Muscle of leg (tissue), 16 donors: ENCODE measurements at places on chromosomes 7 and 10.
A peak's percentile ranks its signal among the peaks of the same experiment; 100 is the strongest.

GRCh38 chr10:103466734-103467133, 8.0 kb upstream of the CALHM1 start:
- peaks cover 2% of the 10 kb centered on the region for H3K27me3 ChIP-seq
- H3K27ac ChIP-seq: no peak overlapping the region
- peaks cover 7% of the 10 kb centered on the region for H3K4me1 ChIP-seq
- H3K36me3 ChIP-seq: no peaks in the 10 kb centered on the region
- H3K4me3 ChIP-seq: no peak overlapping the region
- DNase-seq: no peak

DNA sequence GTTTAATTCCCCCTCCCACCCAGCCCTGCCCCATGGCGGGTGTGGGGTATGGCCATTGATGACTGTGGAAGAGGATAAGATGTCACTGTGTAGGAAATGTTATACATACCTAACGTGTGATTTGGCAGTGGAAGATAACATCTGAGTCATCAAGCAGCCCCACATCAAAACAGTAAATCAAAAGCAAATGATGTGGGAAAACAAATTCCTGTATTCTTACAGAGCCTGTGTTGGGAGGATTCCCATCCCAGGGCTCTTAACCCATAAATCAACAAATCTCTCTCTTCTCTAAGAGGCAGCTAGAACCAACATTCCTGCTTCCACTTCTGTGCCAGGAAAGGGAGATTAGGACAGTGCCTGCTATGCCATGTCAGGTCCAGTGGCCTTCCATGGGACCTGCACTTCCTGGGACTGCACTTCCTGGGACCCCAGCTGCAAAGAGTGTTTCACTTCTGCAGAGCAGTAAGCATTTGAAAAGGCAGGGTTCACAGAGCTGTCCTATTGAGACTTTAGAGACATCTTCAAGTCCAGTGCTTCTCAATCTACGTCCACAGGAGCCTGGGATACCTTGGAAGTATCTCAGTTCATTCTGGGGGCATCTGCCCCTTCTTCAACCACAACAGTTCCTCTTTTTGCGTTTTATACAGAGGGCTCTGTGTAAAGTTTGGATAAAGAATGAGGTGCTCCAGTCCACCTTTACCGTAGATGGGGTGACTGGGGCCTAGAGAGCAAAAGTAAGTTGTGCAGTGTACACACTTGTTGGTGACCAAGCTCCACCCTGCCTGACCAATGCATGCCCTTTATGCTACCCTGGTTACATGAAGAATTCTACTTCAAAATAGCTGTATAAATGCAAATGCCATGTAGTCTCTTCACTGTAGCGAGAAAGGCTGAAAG, 45.7 kb downstream of the ATXN7L1 start:
- H3K27ac ChIP-seq: no peak overlapping the region
- H3K27me3 ChIP-seq: no peaks in the 10 kb centered on the region
- H3K36me3 ChIP-seq: no peaks in the 10 kb centered on the region
- DNase-seq: peak; percentile 28
- H3K4me1 ChIP-seq: peaks cover 14% of the 10 kb centered on the region

GRCh38 chr10:121085367-121085766, 234.2 kb downstream of the WDR11 start:
- H3K27me3 ChIP-seq: peaks cover 30% of the 10 kb centered on the region
- no peak overlapping the region for H3K4me3 ChIP-seq
- no peaks in the 10 kb centered on the region for H3K36me3 ChIP-seq

GRCh38 chr10:77507291-77507880, 130.2 kb downstream of the KCNMA1 start:
- DNase-seq: peak; percentile 92
- no peaks in the 10 kb centered on the region for H3K36me3 ChIP-seq
- peaks cover 18% of the 10 kb centered on the region for H3K4me1 ChIP-seq

DNA sequence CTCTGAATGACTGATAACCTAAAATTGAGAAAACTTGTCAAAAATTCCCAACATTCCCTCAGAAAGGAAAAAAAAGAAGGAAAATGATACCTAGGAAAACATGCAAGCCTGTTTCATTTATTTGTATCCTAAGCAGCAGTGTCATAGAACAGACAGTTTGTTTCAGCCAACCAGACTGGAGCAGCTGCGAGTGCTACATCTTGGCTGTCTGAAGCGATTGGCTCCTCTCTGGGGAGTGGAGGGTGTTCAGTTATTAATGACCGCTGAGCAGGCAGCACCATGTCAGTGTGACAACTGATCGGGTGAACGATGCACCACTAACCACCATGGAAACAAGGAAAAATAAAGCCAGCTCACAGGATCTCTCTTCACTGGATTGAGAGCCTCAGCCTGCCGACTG, at the start of gene LRRN3:
TSS of gene LRRN3 (plus strand) at position 282 of the 400 bp plus-strand sequence. CDS start 31,646 bp downstream, outside the sequence.
- peak within 1 kb of the TSS; percentile 43 for H3K4me3 ChIP-seq
- DNase-seq: peak; percentile 91
- H3K27ac ChIP-seq: peak within 1 kb of the TSS; percentile 78
- no peaks in the 10 kb centered on the region for H3K36me3 ChIP-seq
- H3K27me3 ChIP-seq: no peaks in the 10 kb centered on the region

GRCh38 chr10:119478811-119479341, 63.6 kb downstream of the RGS10 start:
- no peak overlapping the region for H3K4me3 ChIP-seq
- DNase-seq: no peak
- H3K27me3 ChIP-seq: peaks cover 9% of the 10 kb centered on the region
- no peak overlapping the region for H3K27ac ChIP-seq
